ENCODE measurements at places on chromosomes 1 and 21.

DNA sequence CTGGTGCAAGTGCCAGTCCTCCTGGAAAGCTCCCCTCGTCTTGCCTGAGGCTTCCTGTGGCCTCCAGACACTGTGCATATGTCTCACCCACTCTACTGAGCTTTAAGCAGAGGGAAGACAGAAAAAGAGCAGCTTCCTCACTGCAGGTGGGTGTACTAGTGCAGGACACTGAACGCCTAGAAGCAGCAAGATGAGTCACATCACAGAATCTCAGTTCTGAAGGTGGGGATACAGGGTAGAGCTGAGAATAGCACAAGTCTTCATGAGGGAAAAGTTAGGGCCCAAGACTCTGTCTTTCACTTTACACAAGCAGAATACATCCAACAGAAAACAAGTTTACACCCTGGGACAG, 37.4 kb downstream of the PCAT6 start:
- DNase-seq, result no peak

DNA sequence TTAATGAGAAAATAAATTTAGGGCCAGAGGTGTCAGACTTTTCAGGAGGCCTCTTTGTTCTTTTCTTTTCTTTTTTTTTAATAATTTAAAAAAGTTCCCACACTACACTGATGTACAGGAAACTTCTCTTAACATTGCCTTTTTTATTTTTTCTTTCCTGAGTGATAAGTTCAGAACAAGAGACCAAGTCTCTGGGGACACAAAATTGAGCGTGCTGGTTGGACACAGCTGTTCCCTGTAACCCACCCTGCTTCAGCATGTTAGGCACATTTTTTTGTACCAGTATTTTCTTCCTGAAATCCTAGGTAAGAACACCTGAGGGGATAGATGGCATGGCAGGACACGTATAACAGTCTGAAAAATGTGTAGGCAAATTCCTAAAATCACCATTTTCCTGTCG, 50.1 kb downstream of the PBX1 start:
- no peak for DNase-seq

- DNase-seq, result no peak
These were observed 303.8 kb downstream of the NPHP4 start for GRCh38 chr1:5688081-5689077.

GRCh38 chr1:178066908-178067614, 26.8 kb upstream of the RASAL2 start:
- DNase-seq, result no peak

- DNase-seq, result peak; percentile 71
These were observed 12.8 kb downstream of the PDE9A start for GRCh38 chr21:42666023-42666747.

- DNase-seq, result no peak
These were observed 7.8 kb upstream of the RIPK4 start for GRCh38 chr21:41774467-41775148.

- no peak for DNase-seq
These were observed 380.1 kb downstream of the NUF2 start for GRCh38 chr1:163701783-163702374.

GRCh38 chr1:151535326-151536271, 4.5 kb upstream of the TUFT1 start:
- DNase-seq, result no peak

GRCh38 chr1:84896279-84896678, 3.3 kb upstream of the LPAR3 start:
- DNase-seq, result no peak

GRCh38 chr1:52738893-52739292, 12.6 kb downstream of the ZYG11B start:
- no peak for DNase-seq

- no peak for DNase-seq
These were observed 156.4 kb upstream of the ZC3H12A start for GRCh38 chr1:37317870-37318467.

DNA sequence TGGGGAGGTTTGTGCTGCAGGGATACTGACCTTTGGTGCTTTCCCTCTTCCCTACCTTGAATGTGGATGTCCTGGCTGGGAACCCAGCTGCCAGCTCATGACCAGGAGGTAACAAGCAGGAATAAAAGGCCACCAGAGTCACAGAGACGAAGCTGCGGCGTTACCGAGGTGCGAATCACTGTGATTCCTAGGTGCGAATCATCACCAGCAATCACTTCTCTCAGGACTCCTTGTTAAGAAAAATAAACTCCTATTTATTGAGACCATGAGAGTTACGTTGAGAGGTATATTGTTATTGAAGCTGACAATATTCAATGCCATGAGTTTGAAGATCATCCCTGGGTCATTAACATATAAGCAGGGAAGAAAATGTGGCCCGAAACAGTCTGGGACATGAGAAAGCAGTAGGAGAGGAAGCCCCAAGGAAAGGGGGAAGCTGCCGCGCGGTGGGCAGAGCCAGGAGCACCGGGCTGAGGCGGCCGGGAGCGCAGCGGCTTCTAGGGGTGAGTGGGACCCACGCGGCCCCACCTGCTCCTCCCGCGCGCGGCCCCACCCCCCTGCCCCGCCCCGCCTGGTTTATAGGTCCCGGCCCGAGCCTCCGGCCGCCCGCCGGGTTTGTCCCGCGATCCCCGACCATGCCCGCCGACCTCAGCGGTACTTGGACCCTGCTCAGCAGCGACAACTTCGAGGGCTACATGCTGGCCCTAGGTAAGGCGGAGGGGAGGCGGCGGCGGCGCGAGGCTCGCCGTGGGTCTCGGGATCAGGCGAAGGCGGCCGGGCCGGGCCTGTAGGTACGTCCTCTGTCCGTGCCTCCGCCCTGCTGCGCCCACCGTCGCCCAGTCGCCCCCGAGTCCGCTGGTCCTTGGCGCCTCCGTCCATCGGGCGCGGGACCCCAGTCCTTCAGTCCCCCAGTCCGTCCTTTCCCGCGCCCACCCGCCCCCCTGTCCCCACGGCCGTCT, at the start of gene RBP7:
Gene RBP7 (plus strand): TSS at position 605 of the 959 bp plus-strand sequence. CDS start 31 bp downstream, at position 636.
- DNase-seq, result peak; percentile 87

GRCh38 chr1:225347123-225347683, 80.6 kb downstream of the LBR start:
- DNase-seq, result no peak

- peak; percentile 91 for DNase-seq
These were observed at the start of gene HLCS for GRCh38 chr21:36966066-36966820. Gene HLCS, minus strand, starts transcription at chr21:36966669. Its CDS starts 31 bp downstream, at chr21:36966638.

DNA sequence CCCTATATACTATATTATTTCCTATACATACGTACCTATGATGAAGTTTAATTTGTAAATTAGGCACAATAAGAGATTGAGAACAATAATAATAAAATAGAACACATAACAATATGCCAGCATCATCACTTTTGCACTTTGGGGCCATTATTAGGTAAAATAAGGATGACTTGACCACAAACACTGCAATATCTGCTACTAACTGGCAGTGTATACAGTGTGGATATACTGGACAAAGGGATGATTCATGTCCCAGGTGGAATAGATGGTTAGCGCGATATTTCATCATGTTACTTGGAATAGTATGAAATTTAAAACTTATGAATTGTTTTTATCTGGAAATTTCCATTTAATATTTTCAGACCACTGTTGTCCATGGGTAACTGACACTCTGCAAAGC, 35.4 kb upstream of the TXLNA start:
- no peak for DNase-seq

GRCh38 chr1:170686291-170686690, 22.4 kb downstream of the PRRX1 start:
- DNase-seq, result no peak

- no peak for DNase-seq
These were observed 12.1 kb downstream of the HHAT start for GRCh38 chr1:210340841-210341240.

GRCh38 chr1:7333620-7334019, 437.5 kb upstream of the VAMP3 start:
- DNase-seq, result no peak

DNA sequence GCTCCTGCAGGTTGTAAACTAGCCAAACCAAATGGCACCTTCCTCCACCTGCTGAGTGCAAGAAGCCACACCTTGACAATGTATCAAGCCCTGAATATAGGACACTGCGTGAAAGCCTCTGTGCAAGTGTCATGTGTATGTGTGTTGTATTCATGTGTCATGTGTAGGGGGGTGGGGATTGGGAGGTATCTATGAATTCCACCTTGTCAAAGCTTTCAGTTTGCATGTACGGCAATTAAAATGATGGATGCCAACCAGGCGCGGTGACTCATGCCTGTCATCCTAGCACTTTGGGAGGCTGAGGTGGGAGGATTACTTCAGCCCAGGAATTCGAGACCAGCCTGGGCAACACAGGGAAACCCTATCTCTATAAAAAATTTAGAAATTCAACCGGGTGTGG, 19.8 kb downstream of the CD34 start:
- no peak for DNase-seq

Data from D341Med (cell line).